ENCODE measurements at places on chromosomes 1 and 21. TPM values are rescaled to one million over a fixed set of nuclear protein-coding genes. Genes with fewer than 3 reads are reported as not detected.
A peak's percentile ranks its signal among the peaks of the same experiment; 100 is the strongest.

- DNase-seq = no peak
Measured at GRCh38 chr21:32991361-32991760, 34.4 kb upstream of the OLIG2 start.

DNA sequence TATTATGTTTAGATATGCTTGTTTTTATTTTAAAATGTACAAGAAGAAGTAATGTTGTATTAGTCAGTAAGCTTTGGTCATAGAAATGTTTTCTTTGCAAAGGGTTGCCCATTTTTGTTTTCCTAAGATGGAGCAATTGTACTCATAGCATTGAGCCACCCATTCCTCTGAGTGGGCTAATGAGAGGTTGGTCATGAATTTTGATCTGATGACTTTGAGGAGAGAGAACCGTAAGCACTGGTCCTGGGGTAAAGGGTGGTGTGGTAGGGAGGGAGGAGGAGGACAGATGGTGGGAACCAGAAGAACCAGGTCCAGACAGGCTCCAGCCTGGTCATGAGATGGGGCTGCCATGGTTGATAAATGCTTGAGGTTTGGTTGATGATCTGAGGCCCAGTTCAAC lies 15.9 kb upstream of the SLC6A9 start:
- DNase-seq = no peak

- no peak for DNase-seq
Measured at GRCh38 chr1:231665726-231666125, 39.1 kb downstream of the DISC1 start.

DNA sequence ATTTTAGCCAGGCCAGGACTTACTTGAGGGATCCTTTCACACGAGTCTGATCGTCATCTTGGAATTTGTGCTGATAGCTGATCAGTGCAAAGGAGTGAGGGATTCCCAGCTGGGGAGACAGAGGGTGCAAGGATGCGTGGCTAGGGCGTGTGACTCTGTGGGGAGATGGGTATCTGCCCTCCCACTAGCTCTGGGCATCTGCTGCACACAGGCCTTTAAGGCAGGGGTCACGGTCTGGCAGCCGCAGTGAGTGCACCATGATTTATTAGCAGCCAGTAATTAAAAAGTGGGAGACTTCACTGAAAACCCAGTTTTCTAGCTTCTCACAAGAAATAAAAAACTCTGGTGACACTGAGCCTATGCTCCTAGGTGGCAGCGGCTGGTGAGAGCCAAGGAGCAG lies 20.4 kb downstream of the THAP3 start:
- no peak for DNase-seq

DNA sequence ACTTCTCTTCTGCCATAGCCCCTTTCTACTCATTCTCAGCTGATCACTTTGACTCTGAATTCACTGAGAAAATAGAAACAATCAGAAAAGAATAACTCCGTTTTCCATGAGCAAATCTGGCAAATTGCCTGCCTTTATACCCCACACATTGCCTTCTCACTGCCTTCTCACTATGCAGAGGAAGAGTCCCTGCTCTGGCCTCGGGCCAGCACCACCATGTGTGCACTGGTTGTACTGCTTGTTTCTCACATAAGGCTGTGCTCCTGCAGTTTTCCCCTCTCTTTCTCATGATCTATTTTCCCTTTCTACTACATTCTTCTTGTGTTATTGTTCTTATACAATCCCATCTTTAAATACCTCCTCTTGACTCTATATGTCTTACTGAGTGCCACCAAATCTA lies 2.3 kb upstream of the HMGCS2 start:
- no peak for DNase-seq

FAM110D gene
- 0.72 TPM for total RNA-seq

RHBDL2 gene
- not detected for total RNA-seq

LMOD1 gene
- total RNA-seq = 213 TPM

ADGRL2 gene
- total RNA-seq = 21.4 TPM

GOLT1A gene
- not detected for total RNA-seq

DNA sequence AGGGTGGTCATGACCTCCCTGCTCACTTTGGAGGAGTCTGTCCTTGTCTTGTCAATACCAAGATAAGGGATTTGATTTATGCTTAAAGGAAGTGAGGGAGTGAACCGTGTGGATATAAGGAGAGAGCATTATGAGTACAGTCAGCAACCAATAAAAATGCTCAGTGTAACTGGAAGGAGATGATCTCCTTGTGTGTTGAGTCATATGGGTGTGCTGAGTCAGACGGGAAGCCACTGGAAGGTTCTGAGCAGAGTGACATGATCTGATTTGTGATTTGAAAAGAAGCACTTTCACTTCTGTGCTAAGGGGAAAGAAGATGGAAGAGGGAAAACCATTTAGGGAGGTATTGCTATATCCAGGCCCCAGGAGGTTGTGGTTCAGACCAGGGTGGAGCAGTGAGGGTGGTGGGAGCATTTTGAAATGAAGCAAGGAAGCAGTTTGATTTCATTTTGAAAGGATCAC lies 2.5 kb upstream of the BCL10 start:
- peak; percentile 73 for DNase-seq

- peak; percentile 80 for DNase-seq
Measured at GRCh38 chr1:109739738-109740614, 862 bp downstream of the GSTM3 start.

- DNase-seq = peak; percentile 37
Measured at GRCh38 chr1:231162297-231162969, 575 bp downstream of the TRIM67 start.

- DNase-seq = peak; percentile 85
Measured at GRCh38 chr1:36156329-36157114, 562 bp downstream of the MAP7D1 start.

KCNA3 gene
- total RNA-seq = 3.6 TPM

- DNase-seq = no peak
Measured at GRCh38 chr1:230705289-230706019, 8.5 kb downstream of the AGT start.

COA7 gene
- 9.4 TPM for total RNA-seq

DNA sequence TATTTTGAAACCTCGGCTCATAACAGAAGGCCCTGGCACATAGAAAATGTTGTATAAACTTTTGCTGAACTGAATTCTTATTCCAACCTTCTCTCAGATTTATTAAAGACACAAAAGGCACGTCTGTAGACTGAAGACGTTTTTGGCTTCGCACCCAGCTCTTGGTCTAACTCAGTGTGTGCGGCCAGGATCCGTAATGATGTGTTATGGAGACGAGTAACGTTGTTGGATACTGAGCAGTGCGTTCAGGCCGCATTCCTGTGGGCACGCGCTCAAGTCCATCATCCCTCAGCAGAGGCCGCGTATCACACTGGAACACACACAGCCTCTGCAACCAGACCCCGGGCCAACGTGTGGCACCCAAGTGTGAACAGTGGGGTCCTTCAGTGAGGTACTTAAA lies 154.8 kb upstream of the RAB4A start:
- no peak for DNase-seq

- no peak for DNase-seq
Measured at GRCh38 chr1:106217765-106218164, 838.7 kb upstream of the PRMT6 start.

GRCh38 chr1:226111098-226111882 lies 48.8 kb downstream of the H3-3A start:
- no peak for DNase-seq

ELAVL4 gene
- total RNA-seq = 4.1 TPM

- DNase-seq = peak; percentile 69
Measured at GRCh38 chr1:248841702-248842395, 3.8 kb downstream of the ZNF672 start.

DNA sequence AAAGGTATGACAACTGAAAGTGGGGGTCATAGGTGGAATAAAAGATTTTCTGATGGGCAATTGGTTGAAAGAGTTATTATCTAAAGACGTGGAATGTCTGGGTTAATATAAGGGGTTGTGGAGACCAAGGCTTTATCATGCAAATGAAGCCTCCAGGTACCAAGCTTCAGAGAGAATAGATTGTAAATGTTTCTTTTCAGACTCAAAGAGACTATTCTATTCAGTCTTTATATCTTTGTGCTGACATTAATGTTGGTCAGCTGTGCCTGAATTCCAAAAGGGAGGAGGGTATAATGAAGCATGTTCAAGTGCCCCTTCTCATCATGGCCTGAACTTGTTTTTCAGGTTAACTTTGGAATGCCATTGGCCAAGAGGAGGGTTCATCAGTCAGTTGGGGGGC lies 145.3 kb downstream of the SETD4 start:
- no peak for DNase-seq

KIRREL1 gene
- 89.1 TPM for total RNA-seq

- DNase-seq = peak; percentile 52
Measured at GRCh38 chr1:93715529-93716126, 34.0 kb upstream of the BCAR3 start.

DNA sequence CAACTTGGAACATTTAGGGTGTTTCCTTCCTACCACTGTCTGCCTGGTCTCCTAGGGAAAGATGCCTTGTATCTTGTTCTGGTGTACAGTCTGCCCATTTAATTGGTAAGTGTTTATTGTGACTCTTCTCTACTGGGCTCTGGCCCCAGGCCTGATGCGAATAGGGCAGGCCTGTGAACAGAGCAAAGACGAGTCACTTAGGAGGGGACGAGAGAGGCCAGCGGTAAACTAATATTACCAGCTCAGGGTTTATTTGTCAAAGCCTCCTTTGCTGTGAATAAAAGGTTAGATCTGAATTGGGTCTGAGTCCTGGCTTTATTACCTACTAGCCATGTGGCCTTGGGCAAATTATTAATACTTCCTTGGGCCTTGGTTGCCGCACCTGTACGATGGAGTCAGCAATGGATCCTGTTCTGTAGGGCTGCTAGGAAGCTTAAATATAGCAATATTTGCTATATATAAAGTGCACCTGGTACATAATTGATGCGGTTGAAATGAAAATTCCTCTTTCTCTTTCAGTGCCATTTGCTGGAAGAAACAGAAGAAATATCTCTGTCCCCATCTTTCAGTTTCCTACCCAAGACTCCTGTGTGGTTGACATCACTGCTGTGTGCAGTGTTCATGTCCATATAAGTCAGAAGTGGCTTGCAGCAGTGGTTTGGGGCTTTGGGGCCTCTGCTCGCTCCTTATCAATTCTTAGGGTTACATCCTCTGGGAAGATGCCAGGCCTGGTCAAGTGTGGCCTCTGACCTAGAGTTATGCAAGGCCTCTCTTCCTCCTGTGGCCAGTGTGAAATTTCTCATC lies 32.4 kb downstream of the MAPKAPK2 start:
- no peak for DNase-seq

- DNase-seq = peak; percentile 14
Measured at GRCh38 chr1:55700359-55701130, 485.4 kb upstream of the USP24 start.

SERTAD4 gene
- 6.5 TPM for total RNA-seq
